Epithelial cell of proximal tubule (primary cell): ENCODE measurements at places on chromosomes 7 and 10. TPM values are rescaled to one million over a fixed set of nuclear protein-coding genes. Genes with fewer than 3 reads are reported as not detected.
A peak's percentile ranks its signal among the peaks of the same experiment; 100 is the strongest.

DNA sequence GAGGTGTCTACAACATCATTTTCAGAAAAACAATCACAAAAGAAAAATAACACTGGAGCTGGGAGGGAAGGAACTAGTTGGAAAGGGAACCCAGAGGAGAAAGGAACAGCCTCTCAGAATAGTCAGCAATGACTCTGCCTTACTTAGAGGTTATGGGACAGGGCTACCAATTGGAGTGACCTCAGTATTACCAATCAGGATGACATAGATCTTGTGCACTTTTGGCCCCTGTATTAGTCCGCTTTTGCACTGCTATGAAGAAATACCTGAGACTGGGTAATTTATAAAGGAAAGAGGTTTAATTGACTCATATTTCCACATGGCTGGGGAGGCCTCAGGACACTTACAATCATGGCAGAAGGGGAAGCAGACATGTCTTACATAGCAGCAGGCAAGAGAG, 99.7 kb upstream of the SDK1 start:
- DNase-seq, result no peak

DNA sequence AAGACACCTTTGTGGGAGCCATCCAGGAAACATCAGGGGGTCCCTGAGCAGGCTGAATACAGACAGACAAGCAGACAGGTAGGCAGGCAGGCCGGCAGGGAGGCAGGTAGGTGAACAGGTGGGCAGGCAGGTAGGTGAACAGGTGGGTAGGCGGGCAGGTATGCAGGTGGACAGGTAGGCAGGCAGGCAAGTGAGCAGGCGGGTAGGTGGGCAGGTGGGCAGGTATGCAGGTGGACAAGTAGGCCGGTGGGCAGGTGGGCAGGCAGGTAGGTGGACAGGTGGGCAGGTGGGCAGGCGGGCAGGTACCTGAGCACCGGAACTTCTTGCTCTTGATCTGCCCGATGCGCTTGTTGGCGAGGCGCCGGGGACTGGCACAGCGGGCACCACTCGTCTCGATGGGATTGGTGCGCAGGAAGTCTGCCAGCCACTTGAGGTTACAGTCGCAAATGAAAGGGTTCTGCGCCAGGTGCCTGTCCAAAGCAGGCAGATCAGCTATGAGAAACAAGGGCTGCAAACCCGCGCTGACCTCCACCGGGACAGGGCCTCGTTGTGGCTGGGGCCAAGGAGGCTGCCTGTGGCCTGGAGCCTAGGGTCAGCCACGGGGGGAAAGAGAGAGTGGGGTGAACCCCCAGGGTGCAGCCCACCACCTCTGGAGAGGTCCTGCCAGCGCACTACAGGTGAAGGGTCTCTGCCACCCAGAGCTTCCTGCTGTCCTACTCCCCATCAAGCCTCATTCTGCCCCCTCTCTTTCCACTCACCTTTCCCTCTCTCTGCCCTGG, 136.9 kb downstream of the SLIT1 start:
- no peak for DNase-seq

DNA sequence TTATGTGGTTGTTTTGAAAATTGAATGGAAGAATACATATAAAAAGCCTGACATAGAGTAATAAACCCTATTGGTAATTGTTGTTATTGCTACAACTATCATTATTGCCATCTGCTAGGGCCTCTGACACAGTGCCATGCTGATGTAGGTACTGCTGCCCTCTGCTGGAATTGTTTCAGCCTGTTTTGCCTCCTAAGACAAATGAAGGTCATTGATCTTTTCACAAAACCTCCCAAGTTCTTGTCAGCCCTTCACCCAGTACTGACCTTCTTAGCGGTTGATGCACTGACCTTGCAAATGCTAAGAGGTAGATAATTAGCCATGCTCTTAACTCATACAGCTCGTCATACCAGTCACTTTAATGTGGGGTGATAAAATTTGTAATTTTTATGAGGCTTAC, 975.2 kb downstream of the SORCS1 start:
- peak; percentile 9 for DNase-seq

- DNase-seq, result peak; percentile 84
These were observed 17.8 kb downstream of the SCD start for GRCh38 chr10:100364735-100365391.

GRCh38 chr10:114631666-114632417, 26.2 kb downstream of the ABLIM1 start:
- peak; percentile 62 for DNase-seq

GRCh38 chr10:126921974-126922525, 16.8 kb downstream of the DOCK1 start:
- peak; percentile 35 for DNase-seq

GRCh38 chr10:2972216-2972615, 95.1 kb upstream of the PFKP start:
- DNase-seq, result no peak

GRCh38 chr7:16106300-16106699, 315.0 kb downstream of the CRPPA start:
- no peak for DNase-seq

UFSP1 gene
- 0.58 and 4.3 TPM in 2 replicates for total RNA-seq

CH25H gene
- 1.1 TPM in 1 of 2 replicates, not detected in the other for total RNA-seq

OR6V1 gene
- not detected in 2 replicates for total RNA-seq

NCF1 gene
- total RNA-seq, result 0.43 and 0.46 TPM in 2 replicates
